ENCODE measurements at places on chromosomes 1 and 21.

GRCh38 chr1:1602304-1602967, 2.5 kb upstream of the FNDC10 start:
- DNase-seq, result no peak

DNA sequence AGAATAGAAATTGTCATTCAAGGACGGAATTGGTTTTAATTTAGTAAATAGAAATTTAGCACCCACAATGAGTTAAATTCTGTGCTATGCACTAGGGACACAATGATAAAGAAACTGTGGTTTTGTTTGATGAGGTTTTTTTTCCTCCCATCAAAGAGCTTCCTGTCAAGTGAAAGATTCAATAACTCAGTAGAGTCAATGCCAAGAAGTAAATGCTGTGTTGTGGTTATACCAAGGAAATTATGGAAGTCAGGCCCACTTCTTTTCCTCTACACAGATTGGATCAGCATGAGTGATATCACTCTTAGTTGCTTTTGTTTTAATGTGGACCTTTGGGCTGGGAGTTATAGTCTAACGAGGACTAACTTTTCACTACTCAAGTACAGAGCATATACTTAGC, 1269.6 kb upstream of the ADGRL2 start:
- DNase-seq, result no peak

- no peak for DNase-seq
These were observed 20.2 kb upstream of the FAM131C start for GRCh38 chr1:16093611-16094010.

DNA sequence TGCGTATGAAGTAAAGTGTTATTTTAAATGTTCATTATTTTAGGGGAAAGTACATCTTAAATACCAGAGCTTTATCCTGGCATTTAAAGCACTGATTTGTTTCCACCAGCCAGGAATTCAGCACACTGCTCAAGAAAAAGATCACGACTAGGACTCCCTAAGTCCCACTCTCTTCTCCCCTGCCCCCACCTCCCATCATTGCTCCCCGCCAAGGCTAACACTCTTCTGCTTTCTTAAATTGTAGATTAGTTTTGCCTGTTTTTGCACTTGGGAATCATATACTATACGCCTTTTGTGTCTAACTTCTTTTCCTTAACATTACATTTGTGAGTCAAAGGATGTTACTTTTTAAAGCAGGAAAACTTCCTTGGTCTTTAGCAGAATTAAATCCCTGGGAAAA, 37.5 kb upstream of the C1orf105 start:
- DNase-seq, result no peak

- no peak for DNase-seq
These were observed 40.7 kb downstream of the MAN1C1 start for GRCh38 chr1:25657121-25657882.

- peak; percentile 4 for DNase-seq
These were observed 28.2 kb upstream of the KLHDC7A start for GRCh38 chr1:18452550-18452949.

GRCh38 chr1:109261578-109261977, 12.2 kb downstream of the CELSR2 start:
- no peak for DNase-seq

DNA sequence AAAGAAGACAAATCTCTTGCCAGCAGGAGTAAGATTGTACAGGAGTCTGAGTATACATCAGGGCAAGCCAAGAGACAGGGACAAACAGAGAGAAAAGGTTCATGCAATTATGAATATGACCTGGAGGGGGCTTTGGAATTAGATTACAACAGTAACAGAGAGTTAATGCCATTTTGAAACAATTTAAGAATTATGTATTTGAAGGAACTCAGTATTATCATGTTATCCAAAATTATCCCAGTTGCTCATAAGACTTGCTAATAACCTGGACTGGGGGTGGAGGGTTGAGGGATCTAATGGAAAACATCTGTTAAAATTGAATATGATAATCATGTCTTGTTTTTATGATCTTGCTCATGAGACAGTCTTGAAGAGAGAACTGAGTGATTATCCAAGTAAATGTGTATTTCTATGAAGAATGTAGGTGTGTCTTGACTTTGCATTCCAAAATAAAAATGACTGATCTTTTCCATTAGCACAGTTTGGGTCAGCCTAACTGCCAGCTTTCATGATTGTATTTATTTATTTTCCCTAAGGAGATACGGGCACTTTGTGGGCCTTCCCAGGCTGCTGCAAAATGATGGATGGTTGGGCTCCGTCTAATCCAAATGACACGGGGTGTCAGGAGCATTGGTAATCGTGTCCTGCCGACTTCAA, 117.7 kb downstream of the ERG start:
- peak; percentile 53 for DNase-seq

GRCh38 chr1:110407260-110408210, at the start of gene LAMTOR5:
LAMTOR5 (minus strand) TSS chr1:110407694; CDS start chr1:110407620, 74 bp downstream.
- peak; percentile 93 for DNase-seq

DNA sequence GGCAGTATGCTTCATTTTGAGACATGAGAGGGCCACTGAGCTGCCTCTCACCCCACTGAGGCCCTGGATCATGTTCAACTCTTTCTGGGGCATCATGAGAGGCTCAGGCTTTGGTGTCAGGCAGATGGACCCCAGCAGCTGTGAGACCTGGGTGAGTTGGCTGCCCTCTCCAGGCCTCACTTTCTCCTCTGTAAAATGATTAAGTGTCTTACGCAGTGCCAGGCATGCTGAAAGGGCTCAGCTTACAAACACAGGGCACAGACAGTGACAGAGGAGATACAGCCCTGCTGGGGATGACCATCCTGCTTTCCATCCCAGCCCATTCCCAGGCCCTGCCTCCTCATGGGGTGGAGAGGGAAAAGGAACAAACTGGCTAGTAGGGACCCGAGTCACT, 387.4 kb downstream of the MATN1 start:
- DNase-seq, result no peak

DNA sequence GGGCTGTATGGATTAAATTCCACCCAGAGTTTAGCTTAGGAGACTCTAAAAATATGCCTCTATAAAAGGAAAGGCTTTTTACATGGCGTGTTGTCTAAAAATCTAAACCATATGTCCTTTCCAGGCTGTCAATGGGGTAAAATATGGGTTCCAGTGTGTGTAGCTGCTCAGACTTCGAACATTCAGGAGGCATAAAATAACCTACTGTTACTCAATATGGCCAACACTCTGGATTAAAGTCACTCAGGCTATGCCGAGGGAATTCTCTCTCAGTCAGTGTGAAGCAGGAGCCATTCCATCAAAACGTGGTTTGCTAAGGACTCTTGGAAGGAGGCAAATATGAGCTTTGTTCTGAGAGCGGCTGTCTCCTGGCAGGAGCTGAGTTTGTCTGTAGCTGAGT, 135.3 kb downstream of the RUNX1 start:
- DNase-seq, result no peak

GRCh38 chr1:245683676-245684075, 528.9 kb downstream of the KIF26B start:
- DNase-seq, result no peak

DNA sequence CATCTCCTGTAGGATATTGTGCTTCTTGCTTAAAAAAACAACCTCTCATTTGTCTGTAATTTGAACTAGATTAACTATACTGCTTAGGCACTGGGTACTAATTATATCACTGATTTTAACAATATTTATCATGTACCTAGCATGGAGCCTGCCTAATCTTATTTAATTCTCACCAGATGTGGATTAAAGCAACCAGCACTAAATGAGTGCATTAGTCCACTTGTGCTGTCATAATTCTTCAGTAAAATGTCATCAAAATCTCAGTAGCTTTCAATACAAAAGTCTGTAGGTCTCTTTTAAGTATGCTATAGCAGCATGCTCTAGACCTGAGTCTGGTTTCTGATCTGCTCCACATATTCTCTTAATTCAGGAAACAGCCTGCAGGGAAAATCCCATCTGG, 368.1 kb downstream of the NCAM2 start:
- DNase-seq, result no peak

- no peak for DNase-seq
These were observed 137.2 kb downstream of the LRIG2 start for GRCh38 chr1:113210248-113210647.

- no peak for DNase-seq
These were observed 248.7 kb upstream of the IRF2BP2 start for GRCh38 chr1:234858722-234859121.

DNA sequence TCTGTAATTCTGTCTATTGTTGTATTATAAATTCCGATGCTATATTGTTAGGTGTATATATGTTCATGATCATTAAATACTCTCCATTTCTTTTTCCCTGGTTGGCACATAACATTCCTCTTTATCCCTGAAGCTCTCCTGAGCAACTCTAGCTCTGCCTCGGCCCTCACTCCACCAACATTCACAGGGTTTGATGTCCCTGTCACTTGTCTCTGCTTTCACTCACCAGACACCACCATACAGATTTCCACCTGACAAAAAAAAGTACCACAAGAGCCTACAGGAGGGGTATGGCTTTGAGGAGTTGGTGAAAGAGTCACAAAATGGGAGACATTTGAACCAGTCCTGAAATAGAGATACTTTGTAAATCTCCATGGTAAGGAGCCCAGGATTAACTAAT, 8.8 kb upstream of the TSPEAR start:
- DNase-seq, result no peak

GRCh38 chr1:86504895-86505563, 36.3 kb downstream of the CLCA1 start:
- peak; percentile 44 for DNase-seq

DNA sequence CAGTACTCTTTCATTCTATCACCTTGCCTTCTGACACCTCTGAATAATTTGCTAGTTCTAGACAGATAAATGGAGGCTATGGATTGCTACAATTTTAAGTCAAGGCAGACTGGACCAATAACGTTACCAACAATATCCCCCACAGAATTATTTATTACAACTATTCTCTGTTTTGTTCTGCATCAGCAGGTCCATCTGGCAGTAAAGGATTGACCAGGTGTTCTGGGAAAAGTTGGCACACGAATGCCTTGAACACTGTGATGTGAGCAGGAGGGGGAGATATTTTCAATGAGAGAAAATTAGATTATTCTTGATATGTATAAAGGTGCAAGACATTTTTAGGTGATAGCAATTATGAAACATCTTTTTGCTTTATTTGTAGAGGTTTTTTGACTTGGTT, 718.8 kb upstream of the TMPRSS15 start:
- no peak for DNase-seq

DNA sequence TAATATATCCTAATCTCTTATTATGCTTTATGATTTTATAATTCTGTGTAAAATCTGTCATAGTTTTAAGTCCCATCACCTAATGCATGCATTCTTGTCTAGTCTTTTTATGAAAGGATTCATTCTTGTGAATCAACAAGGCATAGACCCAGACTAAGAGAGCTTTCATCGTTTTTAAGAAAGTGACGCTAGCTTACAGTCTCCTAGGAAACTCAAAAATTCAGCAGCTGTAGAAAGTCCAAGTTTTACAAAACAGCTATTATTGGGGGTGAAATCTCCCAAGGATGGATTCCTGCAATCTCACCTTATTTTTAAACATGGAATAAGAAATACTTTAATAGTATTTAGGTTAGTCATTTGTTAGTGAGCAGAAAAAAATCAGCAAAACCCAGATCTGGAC, 104.7 kb downstream of the NCAM2 start:
- DNase-seq, result no peak

DNA sequence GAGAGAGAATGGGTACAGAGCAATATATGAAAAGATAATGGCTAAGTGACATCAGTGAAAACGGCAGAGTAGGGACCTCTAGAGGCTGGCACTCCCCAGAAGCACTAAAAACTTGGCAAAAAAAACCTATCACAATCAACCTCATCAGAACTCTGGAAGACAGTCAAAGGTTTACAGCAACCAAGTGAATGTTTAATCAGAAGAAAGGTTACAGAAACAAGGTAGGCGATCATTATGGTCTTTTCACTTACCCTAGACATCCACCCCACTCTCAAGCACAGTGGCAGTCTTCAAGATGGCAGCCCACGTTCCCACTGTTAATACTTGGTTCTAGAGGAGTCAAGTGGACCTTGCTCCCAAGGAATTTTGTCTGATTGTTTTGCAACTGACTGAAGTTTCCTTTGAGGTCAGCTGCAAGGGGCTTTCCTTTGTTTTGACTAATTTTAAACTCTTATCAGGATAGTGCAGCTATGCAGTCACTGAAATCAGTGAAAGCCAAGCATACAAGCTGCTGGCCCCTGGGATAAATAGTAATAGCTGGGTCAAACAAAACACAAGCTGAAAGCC, 7.2 kb downstream of the KIFAP3 start:
- no peak for DNase-seq

DNA sequence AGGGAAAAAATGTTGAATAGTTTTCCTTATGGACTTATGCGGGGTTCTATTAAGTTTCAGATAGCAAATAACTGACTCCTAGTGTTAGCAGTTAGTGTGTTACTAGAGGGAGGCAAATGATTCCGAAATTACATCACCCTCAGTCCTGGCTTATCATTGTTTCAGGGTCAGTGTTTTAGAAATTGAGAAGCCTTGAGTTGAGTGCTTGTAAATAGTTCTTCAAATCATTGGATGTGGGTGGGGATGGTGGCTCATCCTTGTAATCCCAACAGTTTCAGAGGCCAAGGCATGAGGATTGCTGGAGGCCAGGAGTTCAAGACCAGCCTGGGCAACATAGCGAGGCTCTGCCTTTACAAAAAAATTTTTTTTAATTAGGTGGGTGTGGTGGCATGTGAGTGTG, 21.3 kb downstream of the SOAT1 start:
- DNase-seq, result no peak

- no peak for DNase-seq
These were observed 96.9 kb upstream of the TARDBP start for GRCh38 chr1:10915594-10915993.

DNA sequence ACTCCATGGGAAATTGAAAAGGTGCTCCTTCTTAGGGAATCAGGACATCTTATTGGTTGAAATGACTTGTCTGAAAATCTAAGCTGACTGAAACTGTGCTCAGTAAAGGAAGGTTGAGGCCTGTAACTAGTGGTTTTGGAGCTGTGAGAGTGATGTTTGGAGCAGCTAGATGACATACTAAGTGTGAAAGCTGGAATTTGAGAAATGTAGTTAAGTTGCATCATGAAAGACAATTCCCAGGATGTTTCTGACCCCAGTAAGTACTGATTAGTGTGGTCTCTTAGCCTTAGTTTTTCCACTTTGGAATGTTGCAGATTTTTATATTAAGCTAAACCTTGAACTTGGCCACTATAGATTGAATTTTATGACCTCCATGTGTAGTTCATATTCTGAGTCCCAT, 154.9 kb downstream of the PAPPA2 start:
- DNase-seq, result no peak

DNA sequence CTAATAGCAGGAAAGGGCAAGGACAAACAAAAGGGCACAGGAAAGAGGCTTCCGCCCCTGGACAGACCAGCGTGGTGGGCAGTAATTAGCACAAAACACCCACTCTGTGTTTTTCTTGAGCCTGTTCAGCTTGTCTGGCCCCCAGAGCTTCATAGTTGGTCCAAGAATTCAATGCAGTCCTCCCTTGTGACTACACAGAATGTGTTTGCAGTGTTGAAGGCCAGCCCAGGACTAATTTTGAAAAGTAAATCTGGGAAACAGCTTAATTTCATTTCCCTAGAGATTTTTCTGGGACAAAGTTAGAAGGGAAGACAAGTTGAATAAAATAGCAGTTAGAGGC, 49.2 kb upstream of the LMO4 start:
- no peak for DNase-seq

- DNase-seq, result no peak
These were observed 355.6 kb upstream of the KAZN start for GRCh38 chr1:14242870-14243269.

Measured in ELR (cell line).